ENCODE measurements at places on chromosomes 7 and 10. TPM values are rescaled to one million over a fixed set of nuclear protein-coding genes. Genes with fewer than 3 reads are reported as not detected.

DNA sequence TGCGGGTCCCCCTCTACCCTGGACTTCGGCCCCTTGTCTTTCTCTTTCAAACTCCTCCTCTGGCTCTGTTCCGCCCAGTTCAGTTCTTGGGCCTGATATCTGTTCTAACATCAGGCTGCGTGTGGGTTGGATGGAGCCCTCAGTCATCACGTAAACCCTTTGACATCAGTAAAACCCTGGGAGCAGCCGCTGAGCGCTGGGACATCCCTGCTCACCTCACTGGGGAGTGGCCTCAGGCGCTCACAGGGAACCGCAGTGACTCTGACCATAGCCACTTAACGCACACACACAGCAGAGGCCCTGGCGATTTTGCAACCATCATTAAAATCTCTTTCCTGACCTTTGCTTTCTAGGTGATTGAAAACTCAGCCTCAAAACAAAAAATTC lies 113.3 kb downstream of the CYTH3 start:
- no peak for DNase-seq

DNA sequence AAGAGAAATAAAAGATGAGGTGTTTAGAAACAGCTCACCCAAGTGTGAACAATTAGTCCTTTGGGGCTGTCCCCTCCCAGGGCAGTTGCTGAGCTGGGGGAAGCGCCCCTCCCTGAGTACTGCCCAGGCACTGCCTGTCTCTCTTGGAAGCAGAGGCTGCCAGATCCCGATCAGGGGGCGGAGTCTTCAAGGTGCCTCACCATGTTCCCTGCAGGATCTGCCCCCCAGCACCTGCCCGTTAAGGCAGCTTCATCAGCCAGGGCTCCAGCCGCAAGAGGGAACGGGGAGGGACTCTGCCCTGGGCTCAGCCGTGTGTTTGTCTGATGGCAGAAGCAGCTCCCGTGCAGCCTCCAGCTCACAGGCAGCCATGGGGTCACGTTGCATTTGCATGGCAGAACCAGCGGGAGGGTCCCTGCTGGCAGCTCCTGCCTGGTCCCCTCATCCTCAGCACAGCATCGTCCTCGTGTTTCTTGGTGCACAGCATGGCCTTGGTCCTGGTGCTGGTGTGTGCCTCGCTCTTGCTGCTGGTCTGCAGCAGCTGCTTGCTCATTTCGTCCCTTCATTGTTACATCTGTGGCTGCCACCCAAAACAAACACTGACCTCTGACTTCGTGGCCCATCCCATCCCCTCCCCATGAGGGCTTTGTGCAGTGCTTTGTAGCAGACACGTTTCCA lies 10.7 kb upstream of the DPYSL4 start:
- no peak for DNase-seq

DNA sequence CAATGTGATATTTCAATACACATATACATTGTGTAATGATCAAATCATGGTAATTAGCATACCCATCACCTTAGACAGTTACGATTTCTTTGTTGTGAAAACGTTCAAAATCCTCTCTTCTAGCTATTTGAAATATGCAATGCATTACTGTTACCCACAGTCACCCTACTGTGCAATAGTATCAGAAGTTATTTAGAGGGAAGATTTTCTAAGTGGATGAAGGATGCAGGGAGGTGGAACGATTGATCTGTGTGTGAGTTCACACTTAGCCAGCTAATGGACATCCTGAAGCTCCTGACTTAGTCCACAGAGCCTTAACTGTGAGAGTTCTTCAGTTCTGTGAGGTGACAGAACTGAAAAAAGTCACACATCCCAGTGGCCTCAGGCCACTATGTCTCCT lies 97.2 kb upstream of the LAMB4 start:
- no peak for DNase-seq

Gene NUTM2E
- total RNA-seq = not detected

Gene ARPC1B
- total RNA-seq = 107 TPM

All from Calu3 (cell line).